ENCODE measurements at places on chromosomes 7 and 10. TPM values are rescaled to one million over a fixed set of nuclear protein-coding genes. Genes with fewer than 3 reads are reported as not detected.

The AKAP9 gene
- total RNA-seq, result 90.3 TPM

The SLC35B4 gene
- 11.9 TPM for total RNA-seq

The NUTM2A gene
- 0.88 TPM for total RNA-seq

The SLC26A4 gene
- not detected for total RNA-seq

The ZCWPW1 gene
- 15.6 TPM for total RNA-seq

The LLCFC1 gene
- not detected for total RNA-seq

Measured in naive thymus-derived CD8-positive, alpha-beta T cell (primary cell).